Effector CD8-positive, alpha-beta T cell (primary cell): ENCODE measurements at places on chromosomes 16 and 17.

GRCh38 chr17:78233678-78234077, 2.2 kb downstream of the TMEM235 start:
- no peak for DNase-seq

DNA sequence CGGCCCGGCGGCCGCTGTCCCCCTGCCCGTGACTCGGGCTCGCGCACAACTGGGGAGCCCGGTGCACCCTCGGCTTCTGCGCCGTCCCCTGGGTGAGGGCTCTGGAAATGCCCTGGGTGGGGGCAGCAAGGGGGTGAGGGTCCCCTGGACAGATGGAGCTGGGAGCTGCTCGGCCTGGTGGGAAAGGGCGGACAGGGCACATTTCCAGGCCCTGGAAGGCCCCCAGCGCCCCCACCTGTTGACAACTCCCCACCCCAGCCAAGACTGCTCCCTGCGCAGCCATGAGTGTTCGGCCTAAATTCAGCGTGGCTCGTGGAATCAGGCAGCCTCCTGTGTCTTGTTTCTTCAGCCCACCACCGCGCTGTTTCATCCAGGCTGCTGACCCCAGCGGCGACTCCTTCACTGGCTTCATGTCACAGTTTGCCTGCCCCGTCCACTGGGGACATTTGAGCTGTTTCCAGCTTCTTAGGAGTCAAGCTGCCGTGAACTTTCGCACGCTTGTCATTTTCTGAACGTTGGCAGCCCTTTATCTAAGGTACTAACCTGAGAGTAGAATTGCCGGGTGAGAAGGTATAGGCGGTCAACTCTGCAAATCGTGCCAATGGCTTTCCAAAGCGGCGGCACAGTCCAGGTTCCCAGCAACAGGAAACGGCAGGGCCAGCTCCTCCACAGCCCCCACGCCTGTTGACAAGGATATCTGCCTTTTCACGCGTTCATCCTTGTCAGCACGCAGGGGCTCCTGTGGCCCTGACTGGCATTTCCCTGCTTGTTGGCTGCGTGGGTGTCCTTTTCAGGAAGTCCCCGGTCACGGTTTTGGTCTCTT, 895 bp downstream of the UTS2R start:
- no peak for DNase-seq

DNA sequence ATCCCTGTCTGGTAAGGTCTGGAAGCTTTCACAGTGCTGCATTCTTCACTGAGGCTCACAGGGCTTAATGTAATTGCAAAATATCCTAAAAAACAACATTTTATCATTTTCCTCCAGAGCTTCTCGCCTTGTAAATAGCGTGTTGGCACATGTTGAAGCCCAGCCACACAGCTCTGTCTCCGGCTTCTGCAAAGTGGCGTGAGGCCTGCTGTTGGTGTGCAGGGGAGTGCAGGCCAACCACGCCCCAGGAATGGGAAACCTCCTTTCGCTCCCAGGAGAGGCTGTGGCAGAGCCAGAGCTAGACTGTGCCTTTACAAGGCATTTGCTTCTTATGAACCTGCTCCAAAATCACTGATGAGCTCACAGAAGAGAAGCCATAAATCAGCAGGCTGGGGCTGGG, 248.2 kb upstream of the MAF start:
- no peak for DNase-seq

- no peak for DNase-seq
Measured at GRCh38 chr16:46620266-46621005, 743 bp downstream of the SHCBP1 start.

DNA sequence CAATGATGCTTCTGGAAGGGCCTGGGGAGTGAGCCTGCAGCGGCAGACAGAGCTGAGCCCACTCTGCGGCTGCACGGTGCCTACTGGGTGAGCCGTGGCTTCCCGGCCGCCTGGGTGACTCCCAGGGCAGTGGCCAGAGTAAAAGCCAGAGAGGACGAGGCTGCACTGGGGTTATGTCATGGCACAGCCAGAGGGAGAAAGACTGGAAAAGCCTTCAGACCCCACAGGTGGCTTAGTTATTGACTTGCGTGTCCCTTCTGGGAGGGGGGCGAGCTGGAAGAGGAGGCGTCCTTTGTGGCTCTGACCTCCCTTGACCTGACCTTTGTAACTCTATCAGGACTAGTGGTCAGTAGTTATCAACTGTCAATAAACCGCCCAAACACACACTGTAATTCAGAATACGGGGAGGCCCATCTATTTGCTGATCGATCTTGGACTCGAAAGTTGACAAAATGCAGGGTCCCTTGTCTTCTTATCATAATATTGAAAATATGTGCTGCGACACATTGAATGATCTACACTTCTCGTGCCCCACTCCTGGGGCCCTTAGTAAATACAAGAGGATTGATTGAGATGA, 385.9 kb upstream of the ZFHX3 start:
- DNase-seq, result no peak

DNA sequence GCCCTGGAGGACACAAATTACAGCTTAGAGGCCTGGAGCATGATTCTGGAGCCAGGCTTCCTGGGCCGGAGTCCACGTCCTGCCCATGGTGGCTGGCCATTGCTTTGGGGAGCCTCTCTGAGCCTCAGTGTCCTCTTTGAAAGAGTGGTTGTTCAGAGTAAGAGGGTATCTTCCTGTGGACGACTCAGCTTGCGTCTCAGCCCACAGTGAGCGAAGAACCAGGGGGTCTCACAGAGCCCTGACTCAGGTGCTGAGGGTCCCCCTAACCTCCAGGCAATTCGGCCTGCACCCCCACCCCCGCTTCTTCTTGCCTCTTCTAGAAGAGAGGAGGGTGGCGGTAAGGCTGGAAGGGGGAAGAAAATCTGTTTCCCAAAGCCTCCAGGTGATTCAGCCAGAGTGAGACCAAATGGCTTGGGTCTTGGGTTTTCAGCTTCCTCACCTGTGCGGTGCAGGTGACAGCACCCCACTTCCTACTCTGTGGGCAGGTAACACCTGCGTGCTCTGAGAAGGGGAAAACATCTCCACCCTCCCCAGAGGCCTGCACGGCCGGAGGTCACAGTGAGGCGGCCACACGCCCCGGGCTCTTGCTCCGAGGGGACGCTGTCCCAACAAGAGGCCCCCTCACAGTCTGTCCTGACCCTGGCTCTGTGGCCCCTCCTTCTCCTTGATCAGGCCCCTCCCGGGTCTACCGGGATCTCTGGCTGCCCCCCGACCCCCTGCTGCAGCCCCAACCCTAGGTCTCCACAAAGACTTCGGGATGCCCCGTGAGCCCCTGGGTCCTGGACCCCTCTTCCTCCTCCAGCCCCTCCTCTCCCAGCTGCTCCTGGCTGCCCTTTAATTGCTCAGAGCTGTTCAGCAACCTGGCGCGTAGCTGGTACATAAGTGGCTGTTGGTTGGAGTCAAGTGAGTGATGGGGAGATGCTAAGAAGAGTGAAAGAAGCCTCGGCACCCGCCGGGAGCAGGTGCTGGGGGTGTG, 119.2 kb downstream of the METRNL start:
- no peak for DNase-seq
